AG04450 (cell line): ENCODE measurements at places on chromosomes 3 and 15. TPM values are rescaled to one million over a fixed set of nuclear protein-coding genes. Genes with fewer than 3 reads are reported as not detected.

Gene CLDN18
- not detected in 2 replicates for polyA plus RNA-seq

Gene MAP1A
- 48.5 and 52.9 TPM in 2 replicates for polyA plus RNA-seq

Gene GOLGA8K
- polyA plus RNA-seq = not detected in 2 replicates

Gene SYNM
- polyA plus RNA-seq = 3.2 and 3.6 TPM in 2 replicates

Gene TICRR
- polyA plus RNA-seq = 1.1 and 1.3 TPM in 2 replicates
